Stimulated activated CD8-positive, alpha-beta memory T cell treated with anti-CD3 and anti-CD28 coated beads, Interleukin-4, amount 100 ng/mL, for 1 hour (primary cell): ENCODE measurements at places on chromosomes 2 and 18.

GRCh38 chr18:27636576-27637085 lies 451.5 kb upstream of the CHST9 start:
- DNase-seq = no peak

- DNase-seq = no peak
Measured at GRCh38 chr18:74013955-74014354, 133.7 kb downstream of the FBXO15 start.

- DNase-seq = no peak
Measured at GRCh38 chr2:122988395-122989221, 1036.5 kb upstream of the CNTNAP5 start.

DNA sequence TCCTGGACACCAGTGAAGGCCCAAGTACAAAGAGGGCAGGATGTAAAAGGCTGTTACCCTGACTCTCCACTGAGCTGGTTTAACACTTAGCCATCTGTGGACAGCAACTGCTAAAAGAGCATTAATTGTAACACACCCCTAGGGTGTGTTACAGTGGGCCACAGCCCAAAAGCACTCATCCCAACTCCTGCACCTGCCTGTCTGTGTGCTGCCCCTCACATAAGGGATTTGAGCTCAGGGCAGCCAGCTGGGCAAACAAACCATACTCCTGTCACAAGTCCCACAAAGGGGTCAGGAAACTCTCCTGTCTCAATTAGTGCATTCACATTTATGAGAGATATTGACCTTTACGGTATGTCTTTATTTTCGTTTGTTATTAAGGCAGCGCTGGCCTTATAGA lies 833.1 kb upstream of the NXPH2 start:
- DNase-seq = no peak

DNA sequence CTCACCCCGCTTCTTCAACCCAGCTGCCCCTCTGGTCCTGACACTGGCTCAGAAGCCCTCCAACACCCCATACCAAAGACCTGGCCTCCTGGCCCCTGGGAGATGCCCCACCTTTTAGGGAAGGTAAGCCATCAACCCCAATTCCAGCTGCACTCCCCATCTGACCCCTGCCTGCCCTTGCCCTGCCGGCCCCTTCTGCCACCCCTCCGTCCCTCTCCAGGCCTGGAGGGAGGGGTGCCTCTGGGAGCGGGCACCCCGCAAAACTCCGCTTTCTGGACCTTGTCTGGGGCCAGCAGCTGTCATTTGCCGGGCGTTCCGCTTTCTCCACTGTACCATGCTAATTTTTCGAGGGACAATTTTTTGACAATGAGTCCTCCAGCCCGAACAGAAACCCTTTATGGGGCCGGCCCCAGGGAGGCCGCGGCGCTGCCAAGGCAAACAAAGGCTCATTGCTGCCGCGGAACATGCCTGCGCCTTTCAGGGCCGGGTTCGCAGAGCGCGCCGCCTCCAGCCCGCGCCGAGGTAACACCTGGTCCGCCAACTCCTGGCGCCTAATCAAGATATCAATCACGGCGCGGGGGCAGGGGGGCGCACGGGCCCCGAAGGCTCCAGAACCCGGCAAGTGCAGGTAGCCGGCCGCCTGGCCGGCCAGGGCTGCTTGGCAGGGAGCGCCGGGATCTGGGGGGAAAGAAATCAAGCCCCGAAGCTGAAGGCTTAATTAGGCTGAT lies 96.0 kb downstream of the INHBB start:
- no peak for DNase-seq
